ENCODE measurements at places on chromosomes 6 and 20.

DNA sequence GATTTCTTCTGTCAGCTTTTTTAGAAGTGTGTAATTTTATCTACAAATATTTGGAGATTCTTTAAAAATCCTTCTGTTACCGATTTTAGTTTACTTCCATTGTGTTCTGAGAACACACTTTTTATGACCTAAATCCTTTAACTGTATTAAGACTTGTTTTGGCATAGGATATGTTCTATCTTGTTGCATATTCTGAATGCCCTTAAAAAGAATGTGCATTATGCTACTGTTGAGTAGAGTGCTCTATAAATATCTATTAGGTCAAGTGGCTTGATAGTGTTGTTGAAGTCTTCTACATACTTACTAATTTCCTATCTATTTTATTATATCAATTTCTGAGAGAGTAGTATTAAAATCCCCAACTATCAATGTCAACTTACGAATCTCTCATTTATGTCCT is 502.2 kb downstream of the MAFB start:
- DNase-seq = no peak

DNA sequence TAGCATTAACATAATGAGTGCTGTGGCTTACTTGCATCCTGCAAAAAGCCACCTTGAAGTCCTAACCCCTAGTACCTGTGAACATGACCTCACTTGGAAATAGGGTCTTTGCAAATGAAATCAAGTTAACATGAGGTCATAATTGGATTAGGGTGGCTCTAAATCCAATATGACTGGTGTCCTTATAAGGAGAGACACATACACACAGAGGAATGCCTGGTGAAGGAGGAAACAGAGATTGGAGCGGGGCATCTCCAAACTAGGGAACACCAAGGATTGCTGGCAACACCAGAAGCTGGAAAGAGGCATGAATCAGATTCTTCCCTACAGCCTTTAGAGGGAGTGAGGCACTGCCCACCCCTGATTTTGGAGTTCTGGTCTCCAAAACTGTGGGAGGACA is 17.6 kb upstream of the RPS6KA2 start:
- no peak for DNase-seq

DNA sequence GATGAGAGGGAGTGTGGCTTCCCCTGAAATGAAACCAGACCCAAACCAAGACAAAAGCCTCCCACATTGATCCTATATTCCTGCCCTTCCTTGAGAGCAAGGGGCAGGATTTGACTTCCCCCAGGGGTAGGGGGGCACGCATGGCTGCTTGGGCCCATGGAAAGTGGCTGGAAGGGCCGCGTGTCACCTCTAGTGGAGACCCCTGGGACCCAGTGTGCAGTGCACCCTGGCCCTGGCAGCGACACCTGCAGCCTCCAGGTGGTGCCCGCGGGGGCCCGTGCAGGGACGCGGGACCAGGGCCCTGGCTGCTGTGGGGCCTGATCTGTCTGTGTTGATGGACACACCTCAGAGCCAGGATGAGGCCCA is 18.0 kb upstream of the SLCO4A1 start:
- DNase-seq = no peak

DNA sequence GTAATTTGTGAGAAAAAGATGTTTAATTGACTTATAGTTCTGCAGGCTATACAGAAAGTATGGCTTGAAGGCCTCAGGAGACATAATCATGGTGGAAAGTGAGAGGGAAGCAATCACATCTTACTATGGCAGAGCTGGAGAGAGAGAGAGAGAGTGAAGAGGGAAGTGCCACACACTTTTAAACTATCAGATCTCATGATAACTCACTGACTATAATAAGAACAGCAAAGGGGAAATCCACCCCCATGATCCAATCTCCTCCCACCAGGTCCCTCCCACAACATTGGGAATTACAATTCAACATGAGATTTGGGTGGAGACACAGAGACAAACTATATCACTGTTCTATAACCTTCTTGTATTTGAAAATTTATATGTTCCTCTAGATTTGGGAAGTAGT is 117.2 kb upstream of the BMP5 start:
- no peak for DNase-seq

GRCh38 chr6:157884756-157885155 is 61.7 kb downstream of the SNX9 start:
- no peak for DNase-seq
